ENCODE measurements at places on chromosomes 11 and 22. TPM values are rescaled to one million over a fixed set of nuclear protein-coding genes. Genes with fewer than 3 reads are reported as not detected.

Gene RTL10
- 7.9 TPM for total RNA-seq

Gene PGAP2
- 14.9 TPM for total RNA-seq

Gene KDM4E
- not detected for total RNA-seq

Gene LRRC74B
- not detected for total RNA-seq

Measured in right atrium auricular region (tissue), 2 donors.